ENCODE measurements at places on chromosomes 12 and 14. TPM values are rescaled to one million over a fixed set of nuclear protein-coding genes. Genes with fewer than 3 reads are reported as not detected.
A peak's percentile ranks its signal among the peaks of the same experiment; 100 is the strongest.

- H3K27me3 ChIP-seq: no peaks in the 10 kb centered on the region
- H3K36me3 ChIP-seq: peaks cover 26% of the 10 kb centered on the region
- peaks cover 48% of the 10 kb centered on the region for H3K4me1 ChIP-seq
- peak overlapping the region; percentile 32 for H3K4me3 ChIP-seq
These were observed 7.7 kb downstream of the DAZAP2 start for GRCh38 chr12:51246254-51246853.

DNA sequence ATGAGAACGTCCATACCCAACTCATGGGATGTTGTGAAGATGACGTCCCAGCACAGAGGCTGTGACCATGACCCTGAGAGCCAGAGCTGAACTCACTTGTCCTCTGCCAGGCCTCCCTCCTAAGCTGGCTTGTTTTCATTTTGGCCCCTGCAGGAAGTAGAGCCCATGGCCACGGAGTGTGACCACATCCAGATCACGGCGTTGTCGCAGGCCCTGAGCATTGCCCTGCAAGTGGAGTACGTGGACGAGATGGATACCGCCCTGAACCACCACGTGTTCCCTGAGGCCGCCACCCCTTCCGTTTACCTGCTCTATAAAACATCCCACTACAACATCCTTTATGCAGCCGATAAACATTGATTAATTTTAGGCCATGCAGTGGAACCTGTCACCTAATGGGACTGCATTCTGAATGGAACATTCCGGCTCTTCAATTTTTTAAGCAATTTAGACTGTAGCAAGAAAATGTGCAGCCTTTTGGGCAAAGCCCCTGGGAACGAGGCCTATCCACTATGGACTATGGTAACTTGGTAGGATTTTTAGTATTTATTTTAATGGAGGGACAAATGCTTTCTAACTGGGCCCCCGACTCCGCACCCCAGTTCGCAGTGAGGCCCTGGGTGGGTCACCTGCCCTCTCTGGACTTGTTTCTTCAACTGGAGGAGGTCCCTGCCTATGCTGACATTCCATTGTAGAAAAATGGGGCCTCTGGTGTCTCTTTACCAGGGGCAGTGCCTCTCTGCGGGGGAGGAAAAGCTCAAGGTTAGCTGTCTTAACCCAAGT, 19.6 kb downstream of the OTUB2 start:
- no peaks in the 10 kb centered on the region for H3K27me3 ChIP-seq
- H3K4me1 ChIP-seq: no peaks in the 10 kb centered on the region
- peaks cover 34% of the 10 kb centered on the region for H3K36me3 ChIP-seq
- H3K4me3 ChIP-seq: no peak overlapping the region
- no peak for DNase-seq

- no peak overlapping the region for H3K27ac ChIP-seq
- peaks cover 10% of the 10 kb centered on the region for H3K36me3 ChIP-seq
- no peak for DNase-seq
- H3K27me3 ChIP-seq: no peaks in the 10 kb centered on the region
These were observed 15.2 kb upstream of the CDK2AP1 start for GRCh38 chr12:123286652-123287373.

- no peak overlapping the region for H3K27ac ChIP-seq
- H3K4me1 ChIP-seq: no peaks in the 10 kb centered on the region
- no peak for DNase-seq
- no peaks in the 10 kb centered on the region for H3K27me3 ChIP-seq
- H3K4me3 ChIP-seq: no peak overlapping the region
- H3K36me3 ChIP-seq: peaks cover 40% of the 10 kb centered on the region
These were observed 19.9 kb downstream of the ZNF605 start for GRCh38 chr12:132936163-132936562.

DNA sequence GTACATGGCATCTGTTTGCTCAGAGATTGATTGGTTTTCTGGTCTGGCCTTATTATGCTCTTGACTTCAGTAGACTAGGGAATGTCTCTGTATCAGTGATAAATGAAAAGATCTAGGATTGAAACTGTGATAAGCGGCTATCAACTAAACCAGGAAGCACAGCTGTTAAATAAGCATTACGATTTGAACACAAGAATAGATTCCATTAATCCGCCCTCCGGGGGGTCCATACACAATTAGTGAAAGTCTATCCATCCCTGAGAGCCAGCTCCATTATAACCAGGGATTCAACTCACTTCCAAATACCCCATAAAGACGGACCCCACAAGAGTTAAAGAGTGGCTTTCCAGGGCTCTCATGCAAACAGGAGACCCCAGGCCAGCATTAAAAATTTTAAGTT, 279.0 kb downstream of the GRIN2B start:
- H3K27ac ChIP-seq: no peak overlapping the region
- no peak overlapping the region for H3K4me3 ChIP-seq
- H3K4me1 ChIP-seq: no peaks in the 10 kb centered on the region

- no peaks in the 10 kb centered on the region for H3K27me3 ChIP-seq
- DNase-seq: no peak
- H3K27ac ChIP-seq: no peak overlapping the region
- no peak overlapping the region for H3K4me3 ChIP-seq
These were observed 255.5 kb downstream of the RASSF9 start for GRCh38 chr12:85580562-85581168.

- H3K27me3 ChIP-seq: no peaks in the 10 kb centered on the region
- peaks cover 12% of the 10 kb centered on the region for H3K4me1 ChIP-seq
- peaks cover 25% of the 10 kb centered on the region for H3K36me3 ChIP-seq
- DNase-seq: no peak
- H3K4me3 ChIP-seq: no peak overlapping the region
These were observed 40.3 kb downstream of the ANKRD9 start for GRCh38 chr14:102469261-102469660.

DNA sequence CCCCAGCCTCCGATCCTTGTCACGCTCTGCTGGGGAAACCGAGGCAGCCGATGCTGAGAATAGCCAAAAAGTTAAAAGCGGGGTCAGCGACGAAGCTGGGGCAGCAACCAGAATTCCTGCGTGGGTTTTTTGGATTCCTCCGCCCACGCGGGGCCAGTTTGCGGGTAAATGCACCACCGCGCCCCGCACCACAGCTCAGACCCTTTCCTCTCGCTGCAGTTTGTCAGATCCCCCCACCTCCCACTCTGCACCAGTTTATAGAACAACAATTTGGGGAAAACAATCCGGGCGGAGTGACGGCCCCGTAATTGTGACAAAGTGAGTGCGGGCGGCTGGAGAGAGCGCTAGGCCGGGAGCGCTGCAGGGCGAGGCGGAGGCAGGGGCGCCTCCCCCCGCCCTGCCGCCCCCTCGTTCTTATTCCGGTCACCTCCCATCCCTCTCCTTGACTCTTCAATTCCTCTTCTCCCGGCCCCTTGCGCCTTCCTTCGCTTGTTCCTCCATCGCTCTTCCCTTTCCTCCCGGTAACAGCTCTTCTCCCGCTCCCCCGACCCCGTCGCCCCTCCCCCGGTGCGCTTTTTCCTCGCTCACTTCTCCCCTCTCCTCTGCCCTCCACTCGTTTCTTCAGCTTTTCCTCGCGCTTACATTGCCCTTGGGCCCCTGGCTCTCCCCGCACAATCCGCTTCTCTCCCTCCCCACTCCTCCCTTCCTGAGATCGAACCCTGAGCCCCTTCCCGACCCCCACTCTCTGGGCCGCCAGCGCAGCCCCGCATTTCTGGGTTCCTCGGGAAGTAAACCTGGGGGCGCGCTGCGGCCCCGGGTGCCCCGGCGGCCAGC, 646 bp upstream of the DNAJC22 start:
- no peak for DNase-seq
- peak overlapping the region; percentile 84 for H3K4me3 ChIP-seq
- peaks cover 31% of the 10 kb centered on the region for H3K4me1 ChIP-seq
- H3K27me3 ChIP-seq: peaks cover 71% of the 10 kb centered on the region
- H3K27ac ChIP-seq: no peak overlapping the region

P2RX2 gene
- total RNA-seq: not detected

GYS2 gene
- 0.17 TPM for total RNA-seq

ATP6V1D gene
- total RNA-seq: 30.1 TPM

ADCY6 gene
- total RNA-seq: 0.73 TPM

TMEM30B gene
- total RNA-seq: 0.47 TPM
